ENCODE measurements at places on chromosomes 11 and 22. TPM values are rescaled to one million over a fixed set of nuclear protein-coding genes. Genes with fewer than 3 reads are reported as not detected.

DNA sequence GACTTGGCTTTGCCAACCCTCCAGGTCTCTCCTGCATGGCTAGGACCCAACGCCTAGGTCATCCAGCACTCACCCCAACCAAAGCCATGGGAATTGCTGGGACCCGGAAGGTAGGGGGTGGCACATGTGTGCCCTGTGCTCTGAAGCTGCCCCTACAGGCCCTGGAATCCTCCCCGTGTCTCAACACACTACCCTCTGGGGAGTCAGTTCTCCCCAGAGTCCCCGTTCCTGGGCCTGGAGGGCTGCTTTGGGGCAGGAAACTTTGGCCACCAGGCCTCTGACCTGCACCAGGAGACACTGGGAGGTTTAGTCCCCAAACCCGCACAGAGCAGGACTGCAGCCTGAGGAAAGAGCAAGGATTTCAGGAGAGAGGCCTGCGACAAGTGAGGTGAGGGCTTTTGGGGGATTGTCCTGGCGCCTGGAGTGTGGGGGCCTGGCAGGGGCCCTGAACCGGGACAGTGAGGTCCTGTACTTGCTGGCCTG lies 495 bp upstream of the IFITM1 start:
- DNase-seq = no peak

DNA sequence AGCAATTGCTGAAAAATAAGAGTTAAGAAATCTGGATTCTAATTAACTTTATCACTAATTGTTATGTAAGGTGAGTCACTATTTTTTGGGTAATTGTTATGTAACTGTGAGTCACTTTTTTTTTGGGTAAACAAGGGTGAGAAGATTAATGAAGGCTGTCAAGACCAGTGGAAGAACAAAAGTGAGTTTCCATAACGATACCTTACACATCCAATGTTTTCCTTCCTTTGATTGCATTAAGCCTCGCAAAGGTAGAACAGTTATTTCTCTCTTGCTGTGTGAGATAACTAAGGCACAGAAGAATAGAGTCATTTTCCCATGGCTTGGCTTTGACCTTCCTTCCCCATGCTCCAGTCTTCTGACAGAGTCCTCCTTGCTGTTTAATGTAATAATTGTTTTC lies 374.7 kb downstream of the DDX10 start:
- DNase-seq = peak; percentile 72

- DNase-seq = no peak
Observed at GRCh38 chr11:113715882-113716625, 9.9 kb upstream of the TMPRSS5 start.

The BACE1-AS gene
- total RNA-seq = 2.8 TPM

DNA sequence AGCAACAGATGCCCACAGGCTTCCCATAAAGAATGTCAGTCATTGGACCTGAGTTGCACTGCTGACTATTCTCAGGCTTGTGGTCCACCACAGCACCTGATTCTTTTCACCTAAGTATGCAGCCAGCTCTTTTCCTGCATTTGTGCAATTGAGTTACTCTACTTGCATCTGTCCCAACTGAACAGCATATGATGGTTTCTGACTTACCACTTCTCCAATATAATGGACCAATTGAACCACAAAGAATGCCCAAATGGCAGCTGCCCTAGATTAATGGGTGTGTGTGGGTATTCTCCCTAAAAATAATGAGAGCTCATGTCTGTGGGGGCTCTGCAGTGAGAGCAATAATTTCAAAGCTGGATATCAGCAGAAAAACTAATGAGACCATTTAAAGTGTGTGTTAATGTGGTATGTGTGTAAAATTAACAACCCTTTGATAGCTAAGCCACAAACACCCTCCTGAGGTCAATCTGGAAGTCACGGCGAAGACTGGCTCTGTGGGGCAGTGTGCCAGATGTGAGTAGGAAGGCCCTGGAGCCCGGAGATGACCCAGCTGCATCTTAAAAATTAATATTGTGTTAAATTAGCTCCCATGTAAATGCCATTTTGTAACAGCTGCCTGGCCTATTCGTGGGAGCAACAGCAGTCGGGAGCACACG lies 43.8 kb downstream of the SC5D start:
- no peak for DNase-seq

DNA sequence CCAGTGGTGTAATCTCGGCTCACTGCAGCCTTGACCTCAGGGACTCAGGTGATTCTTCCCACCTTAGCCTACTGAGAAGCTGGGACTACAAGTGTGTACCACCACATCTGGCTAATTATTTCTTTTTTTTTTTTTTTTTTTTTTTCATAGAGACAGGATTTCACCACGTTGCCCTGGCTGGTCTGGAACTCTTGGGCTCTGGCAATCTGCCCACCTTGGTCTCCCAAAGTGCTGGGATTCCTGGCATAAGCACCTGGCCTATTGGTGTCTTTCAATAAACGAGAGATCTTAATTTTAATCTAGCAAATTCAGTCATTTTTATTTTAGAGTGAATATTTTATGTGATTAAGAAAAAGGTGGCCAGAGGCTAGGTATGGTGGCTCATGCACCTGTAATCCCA lies 40.1 kb downstream of the DGCR2 start:
- no peak for DNase-seq

GRCh38 chr22:39434243-39434653 lies 22.6 kb upstream of the MGAT3 start:
- no peak for DNase-seq

DNA sequence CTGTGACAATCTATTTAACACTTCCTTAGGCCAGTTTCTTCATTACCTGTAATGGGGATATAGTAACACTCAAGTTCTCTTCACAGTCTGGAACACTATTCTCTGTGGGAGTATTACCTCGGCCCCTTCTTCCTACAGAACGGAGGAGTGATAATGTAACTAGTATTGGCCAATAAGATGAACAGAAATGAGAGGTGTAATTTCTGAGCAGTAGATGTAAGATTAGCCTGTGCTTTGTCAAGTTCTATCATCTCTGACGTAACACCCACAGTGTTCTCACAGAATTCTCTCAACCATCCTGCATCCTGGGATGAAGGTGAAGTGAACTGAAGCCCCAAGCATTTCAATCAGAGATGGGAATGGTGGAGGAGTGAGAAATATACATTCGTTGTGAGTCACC lies 65.2 kb upstream of the TOP3B start:
- DNase-seq = no peak

The UBQLNL gene
- under 0.01 TPM for total RNA-seq

DNA sequence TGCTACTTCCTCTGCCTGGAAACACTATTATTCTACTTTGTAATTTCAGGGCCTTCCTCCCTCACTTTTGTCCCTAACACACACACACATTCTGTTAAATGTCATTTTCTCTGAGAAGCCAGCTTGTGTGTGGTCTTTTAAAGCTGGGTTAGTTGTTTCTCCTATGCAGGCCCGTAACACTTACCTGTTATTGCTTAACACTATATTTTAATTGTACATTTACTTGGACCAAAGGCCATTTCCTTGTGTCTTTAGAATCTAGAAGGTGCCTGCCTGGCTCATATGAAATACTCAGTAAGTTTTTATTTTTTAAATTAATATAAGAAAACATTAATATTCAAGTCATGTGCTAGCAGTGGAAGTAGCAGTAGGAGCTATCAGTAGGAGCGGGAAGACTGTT lies 30.6 kb downstream of the FAR1 start:
- no peak for DNase-seq
